Midbrain (tissue), 1 donor: ENCODE measurements at places on chromosomes 2 and 18.

- no peak for DNase-seq
These were observed 6.3 kb downstream of the EPC2 start for GRCh38 chr2:148650881-148651280.

GRCh38 chr18:23521271-23521670 lies 18.0 kb downstream of the RMC1 start:
- no peak for DNase-seq

DNA sequence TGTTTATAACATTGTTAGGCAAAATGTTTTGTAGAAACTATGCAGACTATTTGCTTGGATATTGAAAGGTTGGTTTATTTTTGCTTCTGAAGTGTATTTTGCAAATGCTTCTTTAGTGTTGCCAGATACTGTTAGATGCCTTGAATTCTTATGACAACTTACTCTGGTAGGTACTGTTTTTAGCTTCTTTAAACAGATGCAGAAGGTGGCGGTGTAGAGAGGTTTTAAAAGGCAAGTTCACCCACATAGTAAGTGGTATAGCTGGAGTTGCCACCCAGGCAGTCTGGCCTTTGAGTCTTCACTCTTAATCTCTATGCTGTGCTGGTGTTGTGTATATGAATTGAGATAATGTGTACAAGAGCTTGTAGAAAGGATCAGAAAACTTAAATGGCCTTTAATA lies 3.6 kb downstream of the PCYOX1 start:
- DNase-seq, result no peak

DNA sequence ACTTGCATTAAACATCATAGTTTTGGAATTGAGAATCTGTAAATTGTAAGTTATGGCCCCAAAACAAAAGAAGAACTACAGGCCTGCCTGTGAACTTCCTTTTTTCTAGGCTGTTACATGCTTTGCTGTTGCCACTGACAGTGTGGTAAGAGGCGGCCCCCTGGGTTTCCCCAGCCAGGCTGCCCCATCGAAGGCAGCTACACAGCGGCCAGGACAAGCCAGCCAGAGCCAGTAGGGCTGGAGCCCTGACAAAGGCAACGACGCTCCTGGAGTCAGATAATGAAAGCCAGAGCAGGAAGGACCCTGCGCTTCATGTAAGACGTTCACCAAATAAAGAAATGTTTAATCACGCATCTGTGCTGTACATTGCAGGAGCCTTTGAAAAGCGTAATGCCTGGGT lies 55.0 kb downstream of the ANKRD44 start:
- DNase-seq, result peak; percentile 61

DNA sequence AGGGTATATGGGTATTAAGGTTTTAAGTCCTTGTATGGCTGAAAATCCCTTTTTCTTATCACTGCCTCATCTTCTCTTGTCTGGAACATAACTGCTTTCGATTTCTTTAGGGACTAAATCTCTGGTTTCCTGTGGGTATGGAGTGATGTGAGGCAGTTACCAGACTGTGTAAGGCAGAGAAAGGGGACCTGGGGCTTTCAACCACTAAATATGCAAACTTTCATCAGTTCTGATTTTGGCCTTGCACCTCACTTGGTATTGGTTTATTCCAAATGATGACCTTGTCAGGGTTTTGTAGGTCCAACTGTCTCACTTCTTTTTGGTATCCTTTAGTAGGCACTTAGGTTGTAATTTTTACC lies 9.3 kb downstream of the MAP4K4 start:
- DNase-seq, result no peak

- no peak for DNase-seq
These were observed 579.0 kb downstream of the RIT2 start for GRCh38 chr18:42536442-42536841.

DNA sequence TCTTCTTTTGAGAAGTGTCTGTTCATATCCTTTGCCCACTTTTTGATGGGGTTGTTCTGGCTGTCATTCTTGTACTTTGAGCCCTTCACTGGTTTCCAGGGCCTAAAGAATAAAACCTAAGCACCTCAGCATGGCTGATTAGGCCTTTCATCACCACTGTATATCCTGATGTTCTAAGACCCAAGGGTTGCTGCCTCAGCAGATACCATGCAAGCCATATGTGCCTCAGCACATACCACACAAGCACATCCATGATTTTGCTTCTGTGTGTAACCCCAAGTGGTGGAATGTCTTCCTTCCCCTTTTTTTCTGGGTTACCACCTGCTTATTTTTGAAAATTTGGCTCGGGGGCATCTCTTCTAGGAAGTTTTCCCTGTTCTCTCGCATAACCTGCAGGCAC lies 11.4 kb downstream of the RBKS start:
- no peak for DNase-seq

GRCh38 chr2:68027959-68028358 lies 34.8 kb downstream of the C1D start:
- DNase-seq, result no peak

DNA sequence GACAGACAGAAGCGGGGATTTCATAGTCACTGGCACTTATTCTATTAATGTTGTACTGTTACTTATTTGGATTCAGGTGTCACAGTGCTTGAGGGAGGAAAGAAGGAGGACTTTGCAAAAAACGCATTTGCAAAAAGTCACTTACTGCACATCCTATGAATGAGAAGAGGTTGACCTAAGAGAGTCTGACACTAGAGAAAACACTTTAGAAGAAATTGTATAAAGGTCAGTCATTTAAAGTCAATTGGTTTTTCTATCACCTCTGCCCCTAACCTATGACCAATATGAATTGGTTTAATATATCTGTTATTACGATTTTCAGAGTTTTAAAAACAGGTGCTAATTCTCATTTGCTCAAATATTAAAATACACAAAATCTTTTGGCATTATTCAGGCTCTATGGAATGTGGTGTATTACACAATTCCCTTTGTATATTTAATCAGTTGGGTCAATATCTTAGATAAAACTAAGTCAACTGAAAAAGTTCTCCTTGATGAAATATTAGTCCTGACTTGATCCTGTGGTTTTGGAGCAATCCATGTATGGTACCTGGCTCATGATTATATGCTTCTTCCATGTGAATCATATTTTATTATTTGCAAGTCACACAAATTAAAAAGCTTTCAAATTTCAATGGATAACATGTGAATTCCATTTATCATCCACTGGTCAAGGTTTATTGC lies 157.4 kb downstream of the CDH2 start:
- DNase-seq, result no peak

DNA sequence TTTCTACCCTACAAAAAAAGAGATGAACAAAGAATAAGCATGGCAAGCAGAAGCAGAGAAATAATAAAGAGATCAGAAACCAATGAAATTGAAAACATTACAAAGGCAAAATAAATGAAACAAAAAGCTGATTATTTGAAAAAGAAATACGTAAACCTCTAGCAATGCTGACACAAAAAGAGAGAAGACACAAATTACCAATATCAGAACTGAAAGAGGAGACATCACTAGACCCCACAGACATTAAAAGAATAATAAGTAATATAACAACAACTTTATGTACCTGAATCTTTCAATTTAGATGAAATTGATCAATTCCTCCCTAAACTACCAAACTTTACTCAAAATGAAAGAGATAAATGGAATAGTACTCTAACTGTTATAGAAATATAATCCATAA lies 75.9 kb downstream of the TMEM163 start:
- DNase-seq, result no peak

GRCh38 chr18:48640566-48641270 lies 101.9 kb downstream of the CTIF start:
- DNase-seq, result no peak

DNA sequence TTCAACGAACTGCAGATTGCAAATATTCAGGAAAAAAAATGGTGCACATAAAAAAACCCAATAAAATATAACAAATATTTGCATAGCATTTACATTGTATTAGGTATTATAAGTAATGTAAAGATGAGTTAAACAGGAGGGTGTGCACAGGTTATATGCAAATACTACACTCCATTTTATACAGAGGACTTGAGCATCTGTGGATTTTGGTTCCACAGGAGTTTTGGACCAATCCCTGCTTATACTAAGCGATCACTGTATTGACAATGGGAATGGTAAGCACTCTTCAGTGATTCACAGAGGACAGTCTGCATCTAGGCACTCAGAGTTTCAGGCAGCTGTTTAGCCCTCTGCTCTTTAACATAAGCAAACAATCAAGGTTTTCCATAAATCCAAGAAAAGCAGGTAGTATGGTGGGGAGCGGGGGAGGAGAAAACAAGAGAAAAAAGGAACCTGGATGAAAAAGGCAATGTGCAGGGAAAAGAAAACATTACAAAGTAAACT lies 206.0 kb upstream of the PARD3B start:
- DNase-seq, result no peak

DNA sequence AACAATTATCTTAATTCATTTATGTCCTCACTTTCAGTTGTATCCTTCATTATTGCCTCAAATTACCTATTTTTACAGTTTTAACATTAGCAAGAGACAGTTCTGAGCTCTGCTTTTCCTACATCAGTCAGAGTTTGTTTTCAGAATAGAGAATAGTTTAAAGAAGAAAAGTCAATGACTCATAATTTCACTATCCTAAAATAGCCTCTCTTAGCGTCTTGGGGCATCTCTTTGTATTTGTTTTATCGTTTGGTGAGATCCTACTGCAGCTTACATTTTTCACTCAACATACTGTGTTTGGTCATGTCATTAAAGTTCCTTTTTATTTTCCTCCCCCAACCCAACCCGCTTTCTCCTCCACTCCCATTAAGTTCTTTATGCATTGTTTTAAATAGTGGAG lies 3.8 kb downstream of the SEC11C start:
- no peak for DNase-seq

GRCh38 chr2:121080013-121080772 lies 204.8 kb downstream of the TFCP2L1 start:
- peak; percentile 64 for DNase-seq

- DNase-seq, result no peak
These were observed 217.5 kb downstream of the CYP26B1 start for GRCh38 chr2:71930049-71930681.

GRCh38 chr2:23904692-23905091 lies 22.2 kb downstream of the ATAD2B start:
- no peak for DNase-seq

DNA sequence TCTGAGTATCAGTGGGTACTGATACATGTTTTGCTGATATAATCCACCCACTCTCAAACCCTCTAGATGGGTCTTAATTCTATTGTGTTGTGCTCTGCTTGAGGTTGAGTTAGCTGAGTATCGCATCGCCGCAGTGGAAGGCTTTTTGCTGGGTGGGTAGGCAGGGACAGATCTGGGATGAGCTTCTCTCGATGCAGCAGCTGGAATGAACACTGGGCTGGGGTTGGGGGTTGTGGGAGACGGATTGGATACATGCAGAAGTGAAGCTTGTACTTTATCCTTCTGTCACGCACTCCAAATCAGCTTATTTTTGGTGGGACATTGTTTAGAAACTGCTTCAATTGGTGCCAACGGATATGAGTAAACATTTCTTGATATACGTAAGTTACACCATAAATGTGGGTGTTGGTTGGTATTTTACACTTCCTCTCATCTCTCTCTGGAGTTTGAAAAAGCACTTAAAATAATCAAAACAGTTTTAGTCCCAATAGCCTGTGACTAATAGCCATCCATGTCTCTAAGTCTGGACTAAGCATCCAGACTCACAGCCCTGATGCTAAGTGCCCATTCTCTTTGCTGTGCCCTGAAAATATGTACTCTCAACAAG lies 107.1 kb downstream of the POLE4 start:
- DNase-seq, result no peak

GRCh38 chr18:26461405-26461804 lies 86.9 kb downstream of the KCTD1 start:
- no peak for DNase-seq

GRCh38 chr2:108378851-108379250 lies 1.1 kb downstream of the SULT1C4 start:
- DNase-seq, result no peak

GRCh38 chr2:59706729-59707128 lies 846.7 kb downstream of the BCL11A start:
- DNase-seq, result no peak

GRCh38 chr2:10283106-10284062 lies 19.3 kb upstream of the HPCAL1 start:
- peak; percentile 19 for DNase-seq

DNA sequence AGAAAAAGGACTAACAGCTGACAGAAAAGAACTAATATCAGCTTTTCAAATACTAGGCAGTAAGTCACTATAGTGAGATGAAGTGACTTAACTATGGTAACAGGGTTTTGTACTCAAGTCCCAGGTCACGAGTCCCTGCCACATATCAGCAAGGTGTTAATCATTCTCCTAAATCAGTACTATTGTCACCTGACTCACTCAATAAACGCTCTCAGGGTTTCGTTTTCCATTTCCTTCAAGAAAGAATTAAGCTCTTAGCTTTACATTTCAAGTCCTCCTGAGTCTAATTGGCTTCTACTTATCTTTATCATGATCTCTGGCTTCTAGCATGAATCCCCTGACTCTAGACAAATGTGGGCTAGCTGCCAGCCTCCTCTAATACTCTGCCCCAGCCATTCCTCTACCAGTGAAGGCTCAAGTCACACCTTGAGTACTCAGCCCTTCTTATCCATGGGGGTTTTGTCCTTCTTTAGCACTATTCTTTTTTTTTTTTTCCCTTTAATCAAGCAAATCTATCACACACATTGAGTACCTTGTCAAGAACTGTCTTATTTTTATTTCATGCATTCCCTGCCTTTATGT lies 20.0 kb downstream of the BUB1 start:
- DNase-seq, result no peak

- DNase-seq, result no peak
These were observed 93.5 kb downstream of the SLC4A3 start for GRCh38 chr2:219720956-219721355.

GRCh38 chr2:74706741-74707140 lies 52.7 kb downstream of the SEMA4F start:
- DNase-seq, result no peak

GRCh38 chr2:234038076-234038802 lies 12.3 kb upstream of the SPP2 start:
- no peak for DNase-seq
